Neural crest cell (in vitro differentiated cells): ENCODE measurements at places on chromosomes 11 and 22. TPM values are rescaled to one million over a fixed set of nuclear protein-coding genes. Genes with fewer than 3 reads are reported as not detected.

ARAP1 gene
- total RNA-seq, result 79.0 and 80.7 TPM in 2 replicates

UBQLN3 gene
- total RNA-seq, result not detected in 2 replicates

OR8G1 gene
- total RNA-seq, result not detected in 2 replicates

MRGPRE gene
- not detected in 2 replicates for total RNA-seq

XKR3 gene
- not detected in 2 replicates for total RNA-seq

GRCh38 chr22:23574371-23574811 is 5.7 kb downstream of the IGLL1 start:
- DNase-seq, result no peak

- no peak for DNase-seq
Observed at GRCh38 chr11:93719310-93719709, 22.0 kb downstream of the TAF1D start.

DNA sequence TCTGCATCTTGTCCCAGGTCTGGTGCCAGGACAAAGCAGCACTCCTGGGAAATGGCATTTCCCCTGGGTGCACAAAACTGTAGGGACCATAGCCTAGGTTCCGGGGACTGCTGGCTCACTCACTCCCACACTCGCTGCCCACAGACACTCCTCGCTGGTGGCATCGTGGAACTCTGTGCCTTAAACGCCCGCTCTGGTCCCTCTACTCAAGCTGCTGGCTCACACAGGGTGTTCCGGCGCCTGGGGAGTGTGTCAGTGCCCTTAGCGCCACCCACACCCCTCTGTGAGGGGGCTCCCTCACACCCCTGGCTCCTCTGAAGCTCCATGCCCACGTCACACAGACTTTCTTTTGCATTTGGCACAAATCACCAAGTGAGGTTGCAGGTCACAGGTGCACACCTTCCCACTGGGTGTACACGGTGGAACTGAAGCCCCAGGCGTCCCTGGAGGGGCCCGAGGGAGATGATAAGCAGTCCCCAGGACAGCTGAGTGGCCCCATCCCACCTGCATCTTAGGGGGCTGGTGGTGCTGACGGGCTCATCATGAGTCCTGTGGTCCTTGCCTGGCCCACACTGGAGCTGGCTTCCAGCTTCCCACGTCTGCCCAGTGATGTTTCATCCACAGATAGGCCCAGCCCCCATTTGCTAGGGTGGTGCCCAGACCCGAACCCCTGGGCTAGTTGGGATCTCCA is 23.2 kb upstream of the DGCR8 start:
- DNase-seq, result no peak

DNA sequence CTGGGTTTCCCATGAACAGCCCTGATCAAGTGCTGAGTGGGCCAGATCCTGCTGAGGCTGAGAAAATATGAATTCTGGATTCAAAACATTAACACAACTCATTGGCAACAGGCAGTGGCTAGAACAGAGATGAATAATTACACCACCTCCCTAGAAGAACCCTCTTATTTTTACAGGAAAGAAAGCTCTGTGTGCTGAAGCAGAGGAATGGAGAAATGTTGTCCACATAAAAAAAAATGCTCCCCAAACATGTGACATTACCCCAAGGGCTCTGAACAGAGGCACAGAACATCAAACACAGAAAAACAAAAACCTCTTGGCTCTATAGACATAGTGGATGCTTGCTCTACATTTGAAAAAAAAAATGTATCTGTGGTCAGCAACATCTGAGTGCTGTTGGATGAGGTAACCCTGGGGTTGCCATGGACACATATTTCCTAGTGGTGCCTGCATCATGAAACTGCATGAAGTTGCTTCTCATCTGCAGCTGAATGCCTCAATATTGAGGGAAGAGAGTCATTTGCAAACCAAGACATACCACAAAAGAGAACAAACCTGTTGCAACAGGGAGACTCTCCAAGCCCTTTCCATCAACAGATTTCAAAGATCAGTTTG is 98.8 kb downstream of the SNX19 start:
- DNase-seq, result no peak

- DNase-seq, result no peak
Observed at GRCh38 chr22:44281768-44282637, 30.7 kb downstream of the SHISAL1 start.

GRCh38 chr22:35582218-35582860 is 34.8 kb downstream of the MB start:
- DNase-seq, result no peak

DNA sequence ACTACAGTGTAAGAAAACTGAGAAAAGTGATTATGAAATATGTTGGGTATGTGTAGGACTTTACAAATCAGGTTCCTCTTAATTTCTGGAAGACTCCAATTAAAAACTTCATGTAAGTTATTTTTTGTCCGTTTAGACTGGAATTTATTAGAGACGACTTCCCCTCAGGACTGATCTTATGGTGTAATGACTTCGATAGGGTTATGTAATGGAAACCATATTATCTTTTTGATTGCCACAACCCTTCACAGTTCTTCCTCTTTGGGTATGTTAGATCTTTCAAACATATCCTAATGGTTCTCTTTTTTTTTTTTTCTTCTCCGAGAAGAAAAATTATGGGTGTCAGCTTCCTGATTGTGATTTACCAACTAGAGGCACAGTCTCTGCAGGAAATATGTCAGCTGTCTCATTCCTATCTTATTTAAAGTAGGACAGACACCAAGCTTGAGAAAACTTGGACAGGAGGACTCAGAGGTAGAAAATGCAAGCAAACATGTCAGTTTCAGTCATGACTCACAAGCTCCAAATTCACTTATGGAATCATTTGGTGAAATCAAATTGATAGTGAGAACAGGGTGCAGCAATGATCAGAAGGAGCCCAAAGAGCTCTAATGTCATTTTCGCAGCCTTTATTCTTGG is 11.1 kb upstream of the LDLRAD3 start:
- DNase-seq, result no peak

DNA sequence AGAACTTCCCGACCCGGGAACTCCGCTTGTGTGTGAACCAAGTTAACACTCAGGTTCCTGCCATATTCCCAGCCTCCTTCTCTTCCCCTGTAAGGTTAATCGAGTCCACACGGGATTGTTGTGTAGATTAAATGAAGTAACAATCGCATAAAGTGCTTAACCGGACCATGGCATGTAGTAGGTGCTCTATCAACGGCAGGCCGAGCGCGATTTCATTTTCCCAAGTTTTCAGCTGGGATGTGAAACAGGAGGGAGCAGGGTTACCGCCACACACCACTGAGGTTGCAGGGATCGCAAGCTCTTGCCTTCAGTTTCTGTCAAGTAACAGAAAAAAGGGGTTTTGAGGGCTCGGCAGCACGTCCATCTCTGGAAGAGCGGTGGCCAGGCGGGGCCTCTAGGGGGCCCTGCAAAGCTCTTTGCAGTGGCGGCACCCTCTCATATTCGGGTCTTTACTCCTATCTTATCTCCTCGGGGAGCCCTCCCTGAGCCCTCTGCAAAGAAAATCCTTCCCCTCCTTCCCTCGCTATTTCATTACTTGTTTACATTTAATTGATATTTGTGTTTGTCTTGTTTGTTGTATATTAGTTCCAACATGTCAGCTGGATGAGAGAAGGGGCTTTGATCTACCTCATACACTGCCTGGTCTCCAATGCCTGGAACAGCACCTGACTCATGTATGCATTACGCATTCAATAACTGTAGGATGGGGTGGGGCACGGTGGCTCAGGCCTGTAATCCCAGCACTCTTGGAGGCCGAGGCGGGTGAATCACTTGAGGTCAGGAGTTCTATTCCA is 816 bp upstream of the PLEKHA7 start:
- peak; percentile 23 for DNase-seq

DNA sequence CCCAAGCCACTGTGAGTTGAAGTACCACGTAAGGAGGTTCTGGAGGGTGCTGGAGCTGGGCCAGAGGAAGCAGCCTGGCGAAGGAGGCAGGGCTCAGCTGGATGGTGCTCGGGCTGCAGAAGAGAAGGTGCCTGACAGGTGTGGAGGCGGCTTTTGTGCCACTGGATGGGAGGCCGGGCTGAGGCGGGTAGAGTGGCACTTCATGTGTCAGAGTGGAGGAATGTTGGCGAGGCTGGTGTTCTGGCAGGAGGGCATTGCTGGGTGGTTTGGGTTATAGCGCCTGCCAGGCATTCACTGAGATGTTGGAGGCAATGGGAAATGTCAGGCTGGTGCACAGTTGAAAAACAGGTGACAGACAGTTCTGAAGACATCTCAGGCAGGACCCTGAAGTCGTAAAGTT is 24.2 kb downstream of the UBE2L3 start:
- DNase-seq, result no peak
